ENCODE measurements at places on chromosomes 7 and 10.

DNA sequence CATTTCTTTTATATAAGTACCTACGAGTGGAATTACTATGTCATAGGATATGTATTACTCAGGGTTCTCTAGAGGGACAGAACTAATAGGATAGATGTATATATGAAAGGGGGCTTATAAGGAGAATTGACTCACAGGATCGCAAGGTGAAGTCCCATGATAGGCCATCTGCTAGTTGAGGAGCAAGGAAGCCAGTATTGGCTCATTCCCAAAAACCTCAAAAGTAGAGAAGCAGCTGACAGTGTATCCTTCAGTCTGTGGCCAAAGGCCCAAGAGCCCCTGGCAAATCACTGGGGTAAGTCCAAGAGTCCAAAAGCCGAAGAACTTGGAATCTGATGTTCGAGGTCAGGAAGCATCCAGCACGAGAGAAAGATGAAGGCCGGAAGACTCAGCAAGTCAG lies 59.8 kb downstream of the GALNT17 start:
- no peak for DNase-seq

GRCh38 chr10:23610626-23611307 lies 171.9 kb downstream of the OTUD1 start:
- no peak for DNase-seq

GRCh38 chr10:18294633-18295032 lies 154.4 kb downstream of the CACNB2 start:
- no peak for DNase-seq

- no peak for DNase-seq
Observed at GRCh38 chr7:76220185-76221057, 18.7 kb downstream of the SRRM3 start.

- DNase-seq = no peak
Observed at GRCh38 chr7:148746135-148746534, 47.4 kb downstream of the CUL1 start.

GRCh38 chr7:159149488-159149887 lies 4.8 kb upstream of the VIPR2 start:
- DNase-seq = no peak

DNA sequence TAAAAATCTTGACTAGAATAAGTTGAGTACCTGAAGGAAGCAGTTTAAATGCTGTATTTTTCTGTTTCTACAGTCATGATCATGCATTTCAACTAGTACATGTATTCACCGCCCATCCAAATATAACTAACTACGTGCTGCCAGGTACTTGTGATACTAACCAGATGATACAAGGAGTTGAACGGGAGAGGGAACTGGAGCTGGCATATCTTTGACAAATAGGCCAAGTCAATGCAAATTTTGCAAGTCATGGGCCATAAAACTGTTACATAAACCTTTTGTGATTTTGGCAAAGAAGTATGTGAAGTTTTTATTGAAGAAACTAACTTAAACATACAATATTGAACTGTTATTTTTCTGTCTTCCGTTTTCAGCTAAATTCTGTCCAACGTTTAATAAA lies 14.5 kb downstream of the NUP42 start:
- no peak for DNase-seq

DNA sequence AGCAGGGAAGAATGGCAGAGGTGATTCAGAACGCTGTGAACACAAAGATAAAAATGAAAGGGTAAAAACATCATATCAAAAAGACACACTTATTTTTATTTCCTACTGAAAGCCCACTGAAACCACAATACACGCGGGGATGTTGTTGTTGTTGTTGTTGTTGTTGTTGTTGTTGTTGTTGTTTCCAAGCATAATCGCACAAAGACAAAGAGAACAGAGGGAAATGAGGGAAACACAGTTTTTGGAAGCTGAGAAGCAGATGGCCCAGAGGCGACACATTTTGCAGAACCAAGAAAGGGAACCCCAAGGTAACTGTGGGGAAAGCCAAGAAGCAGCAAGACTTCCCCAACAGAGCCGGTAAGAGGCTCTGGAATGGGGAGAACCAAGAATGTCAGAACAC lies 113.9 kb downstream of the PARD3 start:
- DNase-seq = no peak

- no peak for DNase-seq
Observed at GRCh38 chr7:48139459-48139858, 31.8 kb upstream of the ABCA13 start.

GRCh38 chr7:128108641-128109423 lies 77.6 kb upstream of the LRRC4 start:
- DNase-seq = no peak

GRCh38 chr10:103548581-103549348 lies 55.3 kb downstream of the NEURL1 start:
- DNase-seq = no peak

GRCh38 chr7:128835790-128836641 lies 5.8 kb downstream of the FLNC start:
- no peak for DNase-seq

GRCh38 chr10:126749015-126749655 lies 78.6 kb upstream of the C10orf90 start:
- no peak for DNase-seq

- DNase-seq = no peak
Observed at GRCh38 chr10:103168438-103168837, 24.6 kb downstream of the NT5C2 start.

DNA sequence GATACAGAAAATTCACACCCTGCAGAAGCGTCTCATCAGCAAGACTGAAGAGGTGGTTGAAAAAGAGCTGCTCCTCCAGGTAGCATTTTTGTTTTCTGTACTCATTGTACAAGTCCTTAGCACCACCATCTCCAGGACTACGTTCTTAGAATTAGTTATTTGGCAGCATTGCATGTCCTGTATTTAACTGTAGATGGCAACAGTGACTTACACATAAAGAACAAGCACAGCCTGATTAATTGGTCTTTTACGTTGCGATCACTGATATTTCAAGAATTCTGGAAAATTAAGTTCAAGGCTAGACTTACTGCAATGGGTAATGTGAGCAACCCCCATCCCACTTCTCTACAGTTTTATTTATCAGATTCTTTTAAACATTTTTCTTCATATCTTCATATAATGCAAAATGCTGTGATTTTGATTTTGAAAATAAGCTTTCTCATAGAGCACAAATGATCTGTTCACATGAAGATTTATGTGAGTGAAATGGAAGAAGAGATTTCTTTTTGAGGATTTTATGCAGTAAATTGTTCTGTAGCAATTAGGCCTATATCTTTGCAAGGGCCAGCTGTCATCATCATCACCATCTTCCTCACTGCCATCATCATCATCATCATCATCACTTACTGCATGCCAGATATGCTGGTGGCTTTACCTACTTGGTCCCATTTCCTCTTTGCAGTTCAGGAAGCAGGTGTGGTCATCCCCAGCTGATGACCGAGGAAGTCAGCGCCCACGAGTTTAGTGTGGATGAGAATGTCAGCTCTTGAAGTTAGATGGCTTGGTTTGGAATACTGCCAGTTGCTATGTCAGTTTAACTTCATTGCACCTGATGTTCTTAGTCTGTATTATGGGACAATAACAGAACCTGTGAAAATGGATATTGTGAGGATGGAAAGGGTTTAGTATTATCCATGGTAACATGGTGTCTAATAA lies 53.4 kb downstream of the CFAP58 start:
- DNase-seq = no peak

DNA sequence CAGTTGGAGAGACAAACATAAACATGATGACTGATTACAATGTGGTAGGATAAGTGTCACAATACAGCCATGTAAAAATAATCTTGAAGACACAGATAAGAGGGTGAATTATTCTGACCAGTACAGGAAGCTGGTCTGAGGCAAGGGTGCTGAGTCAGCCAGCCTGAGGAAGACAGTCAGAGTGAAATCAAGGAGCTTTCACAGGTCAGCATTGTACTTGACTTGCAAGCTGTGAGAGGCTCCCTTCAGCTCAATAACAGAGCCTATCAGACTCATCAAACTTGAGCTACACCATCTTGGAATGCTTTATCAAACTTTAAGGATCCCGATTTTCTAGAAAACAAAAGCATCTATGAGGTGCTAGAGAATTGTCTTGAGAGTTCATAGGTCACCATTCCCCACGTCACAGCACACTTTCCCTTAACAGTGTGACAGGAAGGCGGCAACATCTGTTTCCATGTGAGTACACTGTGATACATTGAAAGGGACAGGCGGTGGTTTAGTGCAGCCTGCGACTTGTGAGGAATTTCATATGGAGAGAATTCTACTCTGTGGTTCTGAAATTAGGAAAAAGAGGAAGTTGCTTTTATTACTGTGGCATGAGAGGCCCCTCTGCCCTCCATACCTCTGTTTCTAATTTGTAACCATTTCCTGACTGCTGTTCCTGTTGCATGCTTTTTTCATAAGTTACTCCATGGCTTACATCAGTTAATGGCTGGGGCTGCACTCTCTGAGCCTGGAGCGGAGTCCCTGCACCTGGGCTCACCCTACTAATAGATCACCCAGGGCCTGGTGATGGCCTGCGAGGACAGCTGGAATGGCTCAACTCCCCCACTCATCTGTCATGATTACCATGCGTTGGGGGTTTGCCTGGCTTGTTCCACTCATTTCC lies 417.1 kb downstream of the SUGCT start:
- no peak for DNase-seq

GRCh38 chr10:54903745-54904144 lies 102.7 kb upstream of the PCDH15 start:
- DNase-seq = no peak
